Activated T-helper 2 cell treated with anti-CD3 and anti-CD28 coated beads, Interferon-gamma antibody, Interleukin-2, Interleukin-4, amounts not matched to agents 10 μg/mL and 5 μg/mL and 100 μg/mL, durations not matched to agents 14 hours and 24 hours and 36 hours (primary cell): ENCODE measurements at places on chromosomes 12 and 14. TPM values are rescaled to one million over a fixed set of nuclear protein-coding genes. Genes with fewer than 3 reads are reported as not detected.
A peak's percentile ranks its signal among the peaks of the same experiment; 100 is the strongest.

ARHGAP9 gene
- 105 and 106 TPM in 2 replicates for total RNA-seq

GRCh38 chr14:33350366-33350990 lies 411.8 kb downstream of the NPAS3 start:
- no peaks in the 10 kb centered on the region for H3K36me3 ChIP-seq
- no peaks in the 10 kb centered on the region for H3K4me1 ChIP-seq
- no peaks in the 10 kb centered on the region for H3K27me3 ChIP-seq
- no peak overlapping the region for H3K4me3 ChIP-seq

LMBR1L gene
- total RNA-seq: 47.1 and 53.5 TPM in 2 replicates

- H3K4me1 ChIP-seq: no peaks in the 10 kb centered on the region
- no peak for DNase-seq
- no peaks in the 10 kb centered on the region for H3K27me3 ChIP-seq
- no peak overlapping the region for H3K4me3 ChIP-seq
These were observed 180.3 kb downstream of the EMP1 start for GRCh38 chr12:13376610-13377373.

BCAT1 gene
- 12.7 and 12.9 TPM in 2 replicates for total RNA-seq

KRT84 gene
- total RNA-seq: not detected in 2 replicates

CLEC4D gene
- not detected in 2 replicates for total RNA-seq

ALG10B gene
- total RNA-seq: 13.5 and 14.6 TPM in 2 replicates

CRIP2 gene
- 0.16 and 0.55 TPM in 2 replicates for total RNA-seq

EML5 gene
- 0.39 and 0.55 TPM in 2 replicates for total RNA-seq

DNA sequence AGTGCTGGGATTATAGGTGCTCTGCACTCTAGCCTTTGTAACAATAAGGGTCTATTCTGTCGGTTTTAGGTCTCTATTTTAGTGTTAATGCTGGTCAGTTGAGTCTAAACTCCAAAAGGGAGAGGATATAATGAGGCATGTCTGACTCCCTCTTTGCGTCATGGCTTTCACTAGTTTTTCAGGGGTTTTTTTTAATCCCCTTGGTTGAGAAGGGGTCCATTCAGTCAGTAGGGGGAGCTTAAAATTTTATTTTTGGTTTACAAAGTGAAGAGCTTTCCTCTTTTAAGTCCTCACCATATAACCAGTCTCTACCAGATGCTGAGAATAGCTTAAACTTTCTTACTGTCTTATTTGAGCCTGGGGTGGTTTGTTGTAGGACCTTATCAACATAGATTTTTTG lies 106.9 kb downstream of the PRKCH start:
- H3K4me3 ChIP-seq: no peak overlapping the region
- no peak overlapping the region for H3K27ac ChIP-seq
- no peak for DNase-seq
- peaks cover 61% of the 10 kb centered on the region for H3K36me3 ChIP-seq
- peaks cover 60% of the 10 kb centered on the region for H3K4me1 ChIP-seq

GRCh38 chr14:54170301-54170700 lies 213.7 kb upstream of the BMP4 start:
- H3K4me1 ChIP-seq: peaks cover 4% of the 10 kb centered on the region
- no peak overlapping the region for H3K27ac ChIP-seq
- DNase-seq: no peak

DNA sequence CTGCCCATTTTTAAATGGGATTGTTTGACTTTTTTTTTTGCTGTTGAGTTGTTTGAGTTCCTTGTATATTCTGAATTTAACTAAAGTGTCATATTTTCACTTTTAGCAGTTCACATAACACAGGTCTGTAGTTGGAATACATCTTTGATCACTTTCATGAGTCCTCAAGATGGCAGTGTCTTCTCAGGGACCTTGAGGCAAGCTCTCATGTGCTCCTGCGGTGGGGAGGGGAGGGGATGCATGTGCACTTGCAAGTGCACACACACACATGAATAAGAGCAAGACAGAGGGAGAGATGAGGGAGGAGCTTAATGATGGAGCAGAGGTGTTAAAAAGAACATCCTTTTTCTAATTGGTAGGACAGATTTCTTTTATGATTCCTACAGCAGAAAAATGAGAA lies 291.4 kb upstream of the OR4E1 start:
- peak; percentile 48 for DNase-seq
- H3K27me3 ChIP-seq: peaks cover 6% of the 10 kb centered on the region
- no peaks in the 10 kb centered on the region for H3K36me3 ChIP-seq
- peak overlapping the region; percentile 55 for H3K27ac ChIP-seq
- peak overlapping the region; percentile 68 for H3K4me3 ChIP-seq
- H3K4me1 ChIP-seq: peaks cover 27% of the 10 kb centered on the region

SALL2 gene
- 2.6 and 2.7 TPM in 2 replicates for total RNA-seq

DNA sequence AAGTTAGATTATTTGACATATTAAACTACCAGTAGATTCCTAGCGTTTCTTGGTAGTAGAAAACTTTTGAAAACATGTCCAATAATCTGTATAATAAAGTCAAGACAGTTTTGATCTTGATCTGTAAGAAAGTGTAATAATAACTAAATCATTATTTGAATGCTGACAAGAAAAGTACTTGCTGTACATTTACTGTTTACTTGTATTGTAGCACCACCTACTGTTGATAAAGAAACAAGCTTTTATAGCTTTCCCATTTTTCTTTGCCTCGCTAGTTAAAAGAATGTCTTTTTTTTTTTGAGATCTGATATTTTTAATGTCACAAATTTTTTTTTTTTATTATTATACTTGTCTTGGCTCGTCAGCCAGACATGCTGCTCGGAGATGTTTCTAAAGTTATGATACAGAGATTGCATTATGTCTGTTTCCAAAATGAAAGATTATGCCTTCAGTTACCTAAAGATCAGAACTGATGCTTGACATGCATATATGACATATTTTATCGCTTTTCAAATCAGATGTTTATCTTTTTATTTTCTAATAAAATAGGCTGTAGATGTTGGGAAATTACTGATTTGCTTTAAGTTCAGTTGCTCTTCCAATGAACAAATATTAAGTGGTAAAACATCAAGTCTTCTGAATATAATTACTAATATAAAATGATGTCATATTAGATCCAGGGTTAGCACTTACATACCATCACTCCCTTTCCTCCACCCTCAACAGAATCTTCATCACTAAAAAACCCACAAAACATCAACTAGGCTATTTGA lies 140.5 kb downstream of the AKAP6 start:
- DNase-seq: no peak
- no peak overlapping the region for H3K27ac ChIP-seq
- H3K4me3 ChIP-seq: no peak overlapping the region
- H3K36me3 ChIP-seq: no peaks in the 10 kb centered on the region
- H3K4me1 ChIP-seq: no peaks in the 10 kb centered on the region

DNA sequence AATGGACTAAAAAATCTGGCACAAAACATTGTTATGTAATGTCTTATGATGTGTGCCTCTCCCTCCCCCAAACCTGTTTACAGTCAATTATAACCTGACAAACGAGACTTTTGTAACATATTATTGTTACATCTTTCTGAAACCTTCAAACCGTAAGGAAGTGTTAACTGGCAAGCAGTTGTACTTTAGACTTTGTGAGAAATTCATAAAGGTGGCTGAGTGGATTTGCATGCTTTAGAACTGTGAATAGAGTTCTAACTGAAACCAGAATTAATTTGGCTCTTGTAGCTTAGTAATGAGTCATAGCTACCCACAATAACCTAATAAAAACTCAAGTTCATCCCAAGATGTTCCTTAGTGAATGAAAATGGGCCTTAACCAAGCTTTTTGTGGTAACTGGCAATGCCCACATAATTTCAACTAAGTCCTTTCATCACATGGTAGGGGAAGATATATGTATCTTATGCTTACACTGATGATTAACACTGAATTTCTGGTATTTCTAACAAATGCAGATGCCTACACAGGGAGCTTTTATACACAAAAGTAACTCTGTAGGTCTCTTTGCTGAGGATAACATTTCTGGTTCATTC lies 29.7 kb downstream of the RAD9B start:
- H3K4me1 ChIP-seq: peaks cover 27% of the 10 kb centered on the region
- peak overlapping the region; percentile 57 for H3K27ac ChIP-seq
- H3K27me3 ChIP-seq: no peaks in the 10 kb centered on the region
- DNase-seq: no peak
